Neural progenitor cell (in vitro differentiated cells): ENCODE measurements at places on chromosomes 16 and 17. TPM values are rescaled to one million over a fixed set of nuclear protein-coding genes. Genes with fewer than 3 reads are reported as not detected.

GRCh38 chr16:15752717-15753488, 102.9 kb downstream of the NDE1 start:
- DNase-seq = no peak

- DNase-seq = no peak
Measured at GRCh38 chr17:54906683-54907082, 6.0 kb downstream of the TOM1L1 start.

DNA sequence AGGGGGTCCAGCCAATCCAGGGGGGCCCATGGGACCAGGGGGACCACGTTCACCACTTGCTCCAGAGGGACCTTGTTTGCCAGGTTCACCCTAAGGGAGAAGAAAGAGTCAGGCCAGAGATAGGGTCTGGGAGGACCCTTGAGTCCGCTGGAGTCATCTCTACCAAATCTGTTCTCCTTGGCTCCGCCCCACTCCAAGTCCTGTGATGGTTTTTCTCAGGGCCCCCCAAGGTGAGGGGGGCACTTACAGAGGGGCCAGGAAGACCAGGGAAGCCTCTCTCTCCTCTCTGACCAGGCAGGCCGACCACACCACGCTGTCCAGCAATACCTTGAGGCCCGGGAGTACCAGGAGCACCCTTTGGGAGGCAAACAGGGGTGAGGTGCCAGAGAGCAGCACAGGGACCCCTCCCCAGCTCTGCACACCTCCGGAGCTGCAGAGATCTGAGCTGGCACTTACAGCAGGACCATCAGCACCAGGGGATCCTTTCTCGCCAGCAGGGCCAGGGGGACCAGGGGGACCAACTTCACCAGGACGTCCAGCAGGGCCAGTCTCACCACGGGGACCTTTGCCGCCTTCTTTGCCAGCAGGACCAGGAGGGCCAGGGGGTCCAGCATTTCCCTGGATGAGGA, 12.4 kb downstream of the COL1A1 start:
- no peak for DNase-seq

CCR7 gene
- 0.37 TPM in 1 of 2 replicates, not detected in the other for total RNA-seq

DNA sequence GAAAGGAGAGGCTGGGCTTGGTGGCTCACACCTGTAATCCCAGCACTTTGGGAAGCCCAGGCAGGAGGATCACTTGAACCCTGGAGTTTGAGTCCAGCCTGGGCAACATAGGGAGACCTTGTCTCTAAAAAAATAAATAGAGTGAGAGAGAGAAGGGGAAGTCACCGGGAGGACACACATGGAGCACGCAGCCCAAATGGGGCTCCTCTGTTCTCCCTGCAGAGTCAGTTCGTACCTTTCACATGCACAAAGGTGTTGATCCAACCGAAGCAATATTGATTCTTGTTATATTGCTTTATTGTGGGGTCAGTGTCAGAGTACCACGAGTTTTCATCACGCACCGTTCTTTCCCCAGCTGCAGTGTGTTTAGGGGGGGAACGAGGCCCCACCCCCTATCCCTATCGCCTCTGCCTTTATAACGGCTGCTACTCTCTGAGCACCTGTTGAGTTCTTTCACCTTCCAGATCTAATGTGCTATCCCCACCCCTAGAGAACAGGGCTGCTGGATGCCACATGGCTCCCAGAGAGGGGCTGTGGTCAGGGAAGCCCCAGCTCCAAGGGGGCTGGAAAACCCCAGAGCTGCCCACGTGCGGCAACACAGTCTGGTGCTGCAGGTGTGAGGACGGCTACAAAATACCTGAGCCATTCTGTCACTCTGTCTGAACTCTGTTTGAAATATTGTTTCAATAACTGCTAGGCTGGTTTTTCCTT, 1.0 kb upstream of the TMEM235 start:
- DNase-seq = no peak

NT5M gene
- 4.1 and 9.0 TPM in 2 replicates for total RNA-seq

DNA sequence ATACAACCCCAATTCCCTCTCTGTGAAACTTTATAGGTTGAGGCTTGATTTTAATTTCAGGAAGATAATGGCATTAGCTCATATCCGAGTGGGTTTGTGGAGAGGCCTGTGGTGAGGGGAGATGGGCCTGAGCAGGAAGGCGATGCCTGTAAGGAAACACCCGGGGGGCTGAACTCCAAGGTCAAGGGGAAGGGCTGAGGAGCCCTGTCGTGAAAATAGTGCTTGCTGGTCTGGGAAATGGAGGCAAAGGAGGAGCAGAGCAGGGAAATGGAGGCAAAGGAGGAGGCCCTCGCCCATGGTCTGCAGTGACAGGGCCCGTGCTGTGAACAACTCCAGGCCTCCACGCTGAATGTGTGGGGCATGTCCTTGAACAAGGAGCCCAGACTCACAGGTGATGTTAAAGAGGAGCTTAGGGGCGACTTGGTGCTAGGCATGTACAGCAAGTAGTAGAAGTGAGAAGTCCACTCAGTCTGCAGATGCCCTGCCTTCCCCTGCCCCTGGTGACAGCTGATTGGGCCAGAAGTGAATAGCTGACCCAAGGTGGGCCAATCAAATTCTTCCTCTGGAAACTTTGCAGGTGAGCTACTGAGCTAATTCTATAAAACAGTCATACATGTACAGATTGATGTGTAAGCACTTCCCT, 38.1 kb downstream of the MRPS23 start:
- DNase-seq = no peak

GRCh38 chr16:54030451-54030850, 256.1 kb downstream of the IRX3 start:
- no peak for DNase-seq

- no peak for DNase-seq
Measured at GRCh38 chr17:75869282-75870141, 8.9 kb downstream of the TRIM47 start.

AIPL1 gene
- total RNA-seq = 0.37 and 2.3 TPM in 2 replicates

DNA sequence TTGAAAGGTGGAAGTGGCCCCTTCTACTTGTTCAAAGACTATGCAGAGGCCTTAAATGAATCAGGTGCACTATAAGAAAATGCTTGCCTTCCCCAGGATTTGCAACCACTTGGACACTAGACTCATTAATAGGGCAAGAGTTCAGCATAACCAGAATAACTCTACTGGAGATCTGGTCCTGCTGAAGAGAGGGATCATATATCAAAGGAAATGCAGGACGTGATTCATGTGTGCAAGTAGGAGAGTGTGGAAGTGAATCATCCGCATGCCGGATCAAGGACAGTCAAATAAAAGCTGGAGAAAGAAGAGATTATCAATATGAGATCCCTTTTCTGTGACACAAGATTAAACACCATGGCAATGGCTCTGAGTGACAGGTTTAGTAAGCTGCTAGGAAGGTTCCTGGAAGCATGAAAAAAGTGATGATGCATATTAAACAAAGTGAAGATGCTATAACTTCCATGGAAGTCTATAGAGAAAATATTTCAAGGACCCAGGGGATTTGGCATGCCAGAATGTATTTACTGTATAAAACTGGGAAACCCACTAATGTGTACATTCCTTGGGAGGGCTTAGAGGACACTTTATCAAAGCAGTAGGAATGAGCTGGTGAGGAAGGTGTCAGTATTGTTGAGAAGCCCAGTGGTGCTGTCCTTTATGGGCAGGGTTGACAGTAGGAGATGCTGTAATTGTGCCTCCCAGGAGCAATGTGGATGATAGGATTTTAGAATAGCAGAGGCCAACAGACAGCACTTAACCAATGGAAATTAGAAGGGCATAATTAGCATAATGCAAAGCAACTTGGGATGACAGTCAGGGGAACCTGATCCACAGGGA, 133.1 kb downstream of the ABCA8 start:
- DNase-seq = no peak

GRCh38 chr16:10728003-10728887, 15.4 kb upstream of the NUBP1 start:
- no peak for DNase-seq

RAC3 gene
- 31.6 and 81.2 TPM in 2 replicates for total RNA-seq

GRCh38 chr16:69240331-69240730, 53.4 kb downstream of the SNTB2 start:
- DNase-seq = no peak

DNA sequence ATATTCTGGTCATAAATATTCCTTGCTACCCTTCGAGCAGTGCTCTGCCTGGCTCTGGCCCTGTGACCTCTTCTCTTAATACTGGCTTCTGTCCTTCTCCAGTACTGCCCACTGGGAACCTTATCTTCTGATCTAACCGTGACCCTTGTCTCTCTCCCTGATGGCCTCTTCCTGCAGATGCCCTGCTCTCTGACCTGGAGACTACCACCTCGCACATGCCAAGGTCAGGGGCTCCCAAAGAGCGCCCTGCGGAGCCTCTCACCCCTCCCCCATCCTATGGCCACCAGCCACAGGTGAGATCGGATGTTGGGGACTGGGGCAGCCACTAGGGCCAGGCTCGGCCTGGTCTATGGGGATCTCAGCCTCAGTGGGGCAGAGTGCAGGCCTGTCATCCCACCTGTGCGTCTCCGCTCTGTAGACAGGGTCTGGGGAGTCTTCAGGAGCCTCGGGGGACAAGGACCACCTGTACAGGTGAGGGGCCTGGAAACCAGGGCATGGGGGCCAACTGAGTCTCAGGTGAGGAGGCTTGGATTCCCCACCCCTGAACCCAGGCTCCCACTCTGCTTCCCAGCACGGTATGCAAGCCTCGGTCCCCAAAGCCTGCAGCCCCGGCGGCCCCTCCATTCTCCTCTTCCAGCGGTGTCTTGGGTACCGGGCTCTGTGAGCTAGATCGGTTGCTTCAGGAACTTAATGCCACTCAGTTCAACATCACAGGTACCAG, 1.5 kb downstream of the TGFB1I1 start:
- DNase-seq = no peak

GRCh38 chr16:83517398-83517797, 290.4 kb upstream of the HSBP1 start:
- no peak for DNase-seq

DNA sequence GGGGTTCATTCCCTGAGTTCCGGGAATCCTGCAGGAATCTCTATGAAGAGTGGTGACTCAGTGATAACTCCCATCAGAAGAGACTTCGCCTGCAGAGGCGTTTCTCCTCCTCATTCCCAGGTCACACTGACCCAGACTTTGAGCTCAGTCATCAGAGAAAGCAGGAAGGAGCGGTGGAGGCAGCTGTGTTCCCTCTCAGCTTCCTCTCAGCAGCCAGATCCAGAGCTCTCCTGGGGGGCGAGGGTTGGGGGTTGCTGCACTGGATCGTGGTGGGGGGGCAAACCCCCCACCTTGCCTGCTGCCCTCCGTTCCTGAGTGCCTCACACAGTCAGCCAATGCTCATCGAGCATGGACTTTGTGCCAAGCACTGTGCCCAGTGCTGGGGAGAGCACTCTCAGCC, 271.2 kb downstream of the CBLN1 start:
- no peak for DNase-seq
